Cerebellar cortex (tissue), 1 donor: ENCODE measurements at places on chromosomes 5 and 9.

DNA sequence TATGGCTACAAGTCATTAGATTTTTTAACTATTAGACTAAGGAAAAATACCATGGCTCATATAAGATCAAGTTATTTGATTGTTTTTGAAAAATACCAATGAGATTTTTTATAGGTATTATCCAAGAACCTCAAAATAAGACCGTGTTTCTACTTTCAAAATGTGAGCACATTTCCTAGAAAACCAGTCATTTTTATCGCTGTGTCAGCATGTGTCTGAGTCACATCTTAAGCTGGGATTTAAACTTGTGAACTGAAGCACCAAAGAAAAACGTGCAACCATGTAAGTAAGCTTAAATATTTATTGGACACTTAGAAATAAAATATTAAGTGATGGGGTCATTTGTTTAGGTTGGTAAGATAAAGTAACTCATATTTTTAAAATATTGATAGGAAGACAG is 1676.0 kb upstream of the NUDT12 start:
- DNase-seq: no peak

DNA sequence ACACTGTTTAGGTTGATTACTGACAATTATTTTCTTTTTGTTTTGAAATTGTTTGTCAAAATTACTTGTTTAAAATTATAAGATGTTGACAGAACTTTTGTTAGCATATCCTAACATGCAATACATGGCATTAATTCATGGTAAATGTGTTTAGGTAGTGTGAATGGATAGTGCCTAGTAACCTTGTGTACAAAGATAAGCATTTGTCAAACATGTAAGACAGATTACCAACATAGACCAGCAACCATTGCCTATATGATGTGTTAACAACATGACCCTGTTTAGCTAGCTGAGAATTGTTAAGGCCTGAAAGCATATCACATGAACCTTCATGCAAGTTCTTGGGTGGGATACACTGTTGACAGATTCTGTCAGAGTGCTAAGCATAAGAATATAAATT is 13.4 kb downstream of the MAN2A1 start:
- no peak for DNase-seq

- DNase-seq: no peak
These were observed 5.4 kb downstream of the ADRA1B start for GRCh38 chr5:159921721-159922120.

- peak; percentile 35 for DNase-seq
These were observed 436.7 kb downstream of the ZSWIM6 start for GRCh38 chr5:61768692-61769281.

DNA sequence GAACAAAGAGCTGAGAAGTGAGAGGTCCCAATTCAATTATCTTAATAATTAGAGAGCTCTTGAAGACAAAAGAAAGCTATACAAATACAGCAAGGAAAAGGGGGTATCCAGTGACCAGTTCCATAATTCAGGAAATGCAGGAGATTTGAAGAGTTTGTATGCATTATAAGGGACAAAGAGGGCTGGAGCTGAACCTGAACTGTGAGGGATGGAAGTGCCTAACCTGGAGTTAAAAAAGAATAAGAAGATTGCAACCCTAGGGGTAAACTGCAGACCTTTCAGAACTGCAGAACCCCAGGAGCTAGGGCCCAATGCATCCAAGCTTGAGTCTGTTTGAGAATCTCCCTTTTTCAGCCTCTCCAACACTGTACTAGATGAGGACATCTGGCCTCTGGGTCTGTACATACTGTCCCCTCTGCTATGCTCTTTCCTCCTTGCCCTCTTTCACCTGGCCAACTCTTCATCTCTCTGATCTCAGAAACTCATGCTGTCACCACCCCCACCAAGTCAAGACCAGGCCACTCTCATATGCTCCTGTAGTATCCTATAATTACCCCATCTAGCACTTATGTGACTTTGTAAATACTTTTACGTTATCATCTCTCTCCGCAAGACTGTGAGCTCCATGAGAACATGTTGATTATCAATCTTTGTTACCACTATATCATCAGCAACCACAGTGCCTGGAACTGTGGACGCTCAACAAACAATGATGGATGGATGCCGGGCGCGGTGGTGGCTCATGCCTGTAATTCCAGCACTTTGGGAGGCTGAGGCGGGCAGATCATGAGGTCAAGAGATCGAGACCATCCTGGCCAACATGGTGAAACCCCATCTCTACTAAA is 6.6 kb upstream of the PRKACG start:
- no peak for DNase-seq

DNA sequence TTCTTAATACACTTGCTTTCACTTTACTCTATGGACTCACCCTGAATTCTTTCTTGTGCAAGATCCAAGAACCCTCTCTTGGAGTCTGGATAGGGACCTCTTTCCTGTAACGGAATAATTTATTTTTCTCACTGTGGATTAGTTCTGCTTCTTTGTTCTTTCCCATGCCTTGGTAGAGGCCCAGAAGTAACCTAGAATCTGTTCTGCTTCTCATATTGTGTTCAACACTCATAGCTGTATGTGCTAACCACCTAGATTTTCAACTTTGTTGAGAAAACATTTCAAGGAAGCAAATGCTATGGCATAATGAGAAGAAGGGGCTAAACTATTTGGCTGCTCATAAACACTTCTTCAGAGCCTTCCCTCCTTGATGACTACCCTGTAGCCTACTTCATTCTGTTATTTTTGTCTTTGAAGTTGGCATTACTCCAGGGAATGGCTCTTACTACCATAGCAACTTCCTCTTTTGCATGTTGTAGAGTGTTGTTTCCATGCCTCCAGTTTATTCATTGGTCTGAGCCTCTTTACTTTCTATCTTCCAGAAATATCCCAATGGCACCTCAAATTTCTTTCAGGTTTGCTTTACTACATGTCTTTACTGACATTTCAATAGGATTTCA is 74.3 kb downstream of the KIAA0825 start:
- DNase-seq: no peak

- no peak for DNase-seq
These were observed 172.2 kb downstream of the TRPM3 start for GRCh38 chr9:70949239-70949638.

DNA sequence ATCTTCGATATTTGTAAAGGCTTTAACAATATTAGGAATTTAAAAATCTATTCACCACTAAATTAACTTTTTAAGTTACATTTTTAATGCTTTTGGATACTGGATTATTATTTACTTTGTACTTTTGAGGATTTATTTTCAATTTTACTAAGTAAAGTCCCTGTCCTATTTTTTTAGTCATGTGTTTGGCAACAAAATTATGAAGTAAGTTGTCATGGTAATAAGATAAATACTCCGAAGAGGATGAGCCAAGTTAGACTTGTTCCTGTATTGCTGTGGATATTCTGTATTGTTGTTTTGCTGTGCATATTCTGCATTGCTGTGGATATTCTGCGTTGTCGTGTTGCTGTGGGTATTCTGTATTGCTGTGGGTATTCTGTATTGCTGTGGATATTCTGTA is 210.1 kb downstream of the MTRR start:
- DNase-seq: no peak

DNA sequence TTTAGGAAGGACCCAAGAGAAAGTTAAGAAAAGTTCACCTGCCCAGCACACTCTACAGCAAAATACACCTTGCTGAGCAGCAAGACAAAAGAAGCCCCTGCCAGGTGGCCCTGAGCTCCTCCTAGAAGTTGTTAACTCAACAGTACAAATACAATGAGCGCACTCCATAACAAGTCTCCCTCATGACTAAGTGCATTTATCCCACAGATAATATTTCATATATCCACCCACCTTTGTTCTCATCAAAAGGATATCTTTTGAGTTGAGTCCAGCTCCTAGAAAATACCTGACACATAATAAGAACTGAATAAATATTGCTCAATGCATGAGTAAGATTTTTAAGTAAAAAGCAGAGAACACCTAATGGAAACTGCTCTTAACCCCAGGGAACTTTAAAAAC is 73.3 kb downstream of the ABCA1 start:
- DNase-seq: no peak

- no peak for DNase-seq
These were observed 81.3 kb upstream of the PRR16 start for GRCh38 chr5:120382833-120383232.

- DNase-seq: peak; percentile 29
These were observed 218.7 kb downstream of the GLIS3 start for GRCh38 chr9:4080921-4081895.

GRCh38 chr5:86918246-86918645 is 300.5 kb downstream of the COX7C start:
- DNase-seq: no peak

DNA sequence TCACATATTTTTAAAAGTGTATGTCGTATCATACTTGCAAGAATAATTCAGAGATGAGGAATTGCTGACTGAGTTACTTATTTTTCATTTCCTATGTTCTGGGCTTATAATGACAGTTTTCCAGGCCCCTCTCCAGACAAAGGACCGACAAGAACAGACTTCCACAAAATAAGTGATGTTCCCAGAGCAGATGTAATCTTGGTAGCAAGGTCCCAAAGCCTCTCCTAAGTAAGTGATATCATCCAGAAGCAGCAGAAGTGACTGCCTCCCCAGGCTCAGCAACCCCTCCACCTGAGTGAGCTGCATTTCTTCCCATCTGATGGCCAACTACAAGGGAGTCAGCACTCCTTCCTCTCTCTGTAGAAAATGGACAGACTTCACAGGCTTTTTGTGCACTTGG is 57.1 kb downstream of the SEMA6A start:
- no peak for DNase-seq

- DNase-seq: no peak
These were observed 3.8 kb downstream of the ZNF622 start for GRCh38 chr5:16461782-16462181.

DNA sequence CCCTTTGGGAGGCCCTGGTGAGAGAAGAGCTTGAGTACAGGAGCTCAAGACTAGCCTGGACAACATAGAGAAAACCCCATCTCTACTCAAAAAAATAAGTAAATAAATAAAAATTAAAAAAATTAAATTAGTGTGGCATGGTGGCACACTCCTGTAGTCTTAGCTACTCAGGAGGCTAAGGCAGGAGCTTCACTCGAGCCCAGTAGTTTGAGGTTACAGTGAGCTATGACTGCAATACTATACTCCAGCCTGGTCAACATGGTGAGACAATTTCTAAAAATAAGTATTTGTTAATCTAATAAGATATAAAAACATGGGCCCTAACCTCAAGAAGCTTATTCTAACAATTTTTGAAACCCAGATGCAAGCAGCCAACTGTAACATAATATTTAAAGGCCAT is 7.6 kb downstream of the RNF38 start:
- no peak for DNase-seq

DNA sequence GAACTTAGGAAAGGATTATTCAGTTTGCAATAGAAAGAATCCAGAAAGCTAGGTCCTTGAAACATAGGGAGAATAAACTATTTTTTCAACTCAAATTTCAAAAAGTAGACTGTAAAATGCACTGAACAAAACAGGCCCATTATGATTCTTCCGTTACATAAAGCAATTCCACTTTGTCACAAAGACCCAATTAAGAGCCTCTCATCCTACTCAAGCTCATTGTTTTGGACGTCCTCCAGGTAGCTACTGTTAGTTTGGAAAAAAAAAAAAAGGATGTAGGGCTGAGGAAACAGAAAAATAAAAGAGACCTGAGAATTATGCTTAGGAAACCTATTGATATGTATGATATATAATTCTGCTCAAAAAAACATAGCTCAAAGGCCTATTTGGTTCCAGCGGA is 74.0 kb downstream of the DIRAS2 start:
- peak; percentile 25 for DNase-seq

- no peak for DNase-seq
These were observed 584.1 kb downstream of the CCDC171 start for GRCh38 chr9:16136961-16137360.

DNA sequence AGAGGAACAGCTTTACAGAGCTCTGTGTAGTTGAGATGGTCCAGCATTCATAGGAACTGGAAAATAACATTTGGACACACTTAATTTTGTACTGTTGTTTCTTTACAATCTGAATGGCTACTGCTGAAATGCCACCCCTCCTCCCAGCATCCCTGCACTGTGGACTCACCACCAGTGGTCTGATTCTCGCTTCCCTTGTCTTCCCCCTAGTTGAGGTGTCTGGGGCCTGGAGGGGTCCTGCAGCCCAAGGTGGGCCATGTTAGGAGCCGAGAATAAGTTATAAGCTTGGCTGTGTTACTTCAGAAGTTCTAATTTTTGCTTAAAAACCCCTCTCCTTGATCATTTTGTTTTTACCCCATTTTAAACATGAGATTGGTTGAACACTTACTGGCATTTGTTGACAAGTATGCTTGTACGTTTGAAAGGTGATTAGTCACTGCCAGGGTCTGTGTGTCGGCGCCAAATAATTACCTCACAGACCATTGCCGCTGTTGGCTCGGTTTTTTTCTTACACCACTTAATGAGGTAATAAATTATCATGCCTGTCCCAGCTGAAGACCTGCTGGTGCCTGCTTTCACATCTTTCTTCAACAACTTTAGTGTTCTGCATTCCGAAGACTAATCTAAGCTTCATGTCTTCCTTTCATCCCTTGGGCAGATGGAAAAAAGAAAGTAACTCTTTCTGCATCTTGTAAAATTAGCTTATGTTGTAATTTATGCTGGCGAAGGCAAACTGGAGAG is 65.8 kb downstream of the MCCC2 start:
- peak; percentile 29 for DNase-seq

- DNase-seq: no peak
These were observed 128.7 kb downstream of the PALM2AKAP2 start for GRCh38 chr9:109908459-109909390.

- no peak for DNase-seq
These were observed 29.3 kb upstream of the SPDL1 start for GRCh38 chr5:169554251-169554650.
